ENCODE measurements at places on chromosomes 3 and 15.

- DNase-seq, result no peak
These were observed 297.0 kb upstream of the EPHA3 start for GRCh38 chr3:88810455-88810854.

- DNase-seq, result no peak
These were observed 739.7 kb upstream of the DPPA4 start for GRCh38 chr3:110077093-110077492.

DNA sequence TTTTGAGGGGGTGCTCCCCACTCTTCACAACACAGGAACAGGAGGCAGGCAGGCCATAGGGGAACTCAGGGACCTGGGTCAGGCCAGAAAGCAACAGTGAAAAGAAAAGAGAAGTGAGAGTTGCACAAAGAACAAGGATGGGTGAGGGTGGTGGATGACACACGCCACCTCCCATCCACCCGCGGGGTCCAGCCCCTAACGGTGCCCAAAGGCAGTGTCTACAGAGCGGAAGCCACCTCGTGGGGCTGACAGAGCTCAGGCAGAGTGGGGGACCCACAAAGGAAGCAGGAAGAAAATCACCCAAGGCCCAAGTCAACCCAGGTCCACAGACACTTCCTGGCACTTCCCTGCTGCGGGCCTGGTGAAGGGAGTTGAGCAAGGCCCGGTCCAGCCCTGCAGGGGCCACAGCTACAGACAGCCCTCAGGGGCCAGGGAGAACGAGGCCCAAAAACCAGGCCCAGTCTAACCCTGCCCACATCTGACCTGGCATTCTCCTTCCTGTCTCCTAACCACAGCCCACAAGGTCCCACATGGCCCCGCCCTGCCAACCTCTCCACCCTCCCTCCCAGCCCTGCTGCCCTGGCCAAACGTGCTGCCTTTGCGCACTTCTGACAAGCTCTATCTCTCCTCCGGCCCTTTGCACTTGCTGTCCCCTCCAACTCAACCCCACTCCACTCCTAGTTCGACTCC, 5.9 kb downstream of the NUP210 start:
- DNase-seq, result peak; percentile 81

DNA sequence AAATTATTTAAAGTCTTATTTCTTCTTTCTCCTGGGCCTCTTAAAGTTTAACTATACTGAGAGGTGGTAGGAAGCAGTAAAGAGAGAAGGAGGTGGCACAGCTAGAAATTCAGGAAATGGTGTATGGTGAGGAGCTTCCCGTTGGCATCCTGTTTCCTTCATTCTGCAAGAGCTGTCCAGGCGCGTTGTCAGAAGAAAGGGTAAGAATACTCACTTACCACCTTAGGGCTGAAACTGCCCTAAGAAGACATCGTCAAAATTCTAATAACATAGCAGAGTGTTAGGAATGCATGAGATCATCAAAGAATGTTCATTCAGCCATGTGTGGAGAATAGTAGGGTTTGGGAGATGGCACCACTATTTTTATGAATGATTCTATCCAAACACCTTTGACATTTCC, 699.6 kb downstream of the MCTP2 start:
- DNase-seq, result no peak

DNA sequence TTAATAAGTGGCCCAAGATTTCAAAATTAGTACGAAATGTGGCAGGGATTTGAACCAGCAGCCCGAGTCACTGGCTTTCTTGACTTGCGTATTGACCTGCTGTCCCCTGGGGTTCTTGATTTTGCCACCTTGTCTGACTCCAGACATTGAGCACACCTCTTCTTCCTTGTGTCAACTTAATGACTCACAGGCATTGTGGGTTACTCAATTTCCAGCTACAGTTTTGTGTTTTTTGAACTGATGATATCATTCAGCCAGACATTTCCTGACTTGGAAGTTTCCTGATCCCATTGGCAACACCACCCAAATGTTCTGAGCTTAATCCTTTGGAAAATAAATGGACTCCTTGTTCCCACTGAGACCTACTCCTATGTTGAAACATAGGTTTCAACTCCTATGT, 64.2 kb downstream of the MOBP start:
- DNase-seq, result no peak

GRCh38 chr3:43345246-43345645, 58.9 kb downstream of the SNRK start:
- no peak for DNase-seq

DNA sequence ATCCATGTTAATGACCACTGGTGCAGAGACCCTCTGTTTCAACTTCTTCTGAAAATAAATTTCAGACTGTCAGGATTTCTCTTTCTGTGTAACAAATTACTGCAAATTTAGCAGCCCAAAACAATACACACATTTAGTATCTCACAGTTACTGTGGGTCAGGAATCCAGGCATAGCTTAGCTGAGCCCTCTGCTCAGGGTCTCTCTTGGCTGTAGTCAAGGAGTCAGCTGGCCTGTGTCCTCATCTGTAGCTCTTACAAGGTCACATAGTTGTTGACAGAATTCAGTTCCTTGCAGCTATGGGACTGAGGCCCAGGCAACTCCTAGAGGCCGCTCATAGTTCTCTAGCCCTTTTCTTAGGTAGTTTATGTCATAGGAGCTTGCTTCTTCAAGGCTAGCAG, 51.9 kb downstream of the NKIRAS1 start:
- no peak for DNase-seq

GRCh38 chr3:11086856-11087255, 67.4 kb upstream of the HRH1 start:
- DNase-seq, result no peak

- DNase-seq, result no peak
These were observed 34.5 kb downstream of the KBTBD12 start for GRCh38 chr3:127949446-127950055.

DNA sequence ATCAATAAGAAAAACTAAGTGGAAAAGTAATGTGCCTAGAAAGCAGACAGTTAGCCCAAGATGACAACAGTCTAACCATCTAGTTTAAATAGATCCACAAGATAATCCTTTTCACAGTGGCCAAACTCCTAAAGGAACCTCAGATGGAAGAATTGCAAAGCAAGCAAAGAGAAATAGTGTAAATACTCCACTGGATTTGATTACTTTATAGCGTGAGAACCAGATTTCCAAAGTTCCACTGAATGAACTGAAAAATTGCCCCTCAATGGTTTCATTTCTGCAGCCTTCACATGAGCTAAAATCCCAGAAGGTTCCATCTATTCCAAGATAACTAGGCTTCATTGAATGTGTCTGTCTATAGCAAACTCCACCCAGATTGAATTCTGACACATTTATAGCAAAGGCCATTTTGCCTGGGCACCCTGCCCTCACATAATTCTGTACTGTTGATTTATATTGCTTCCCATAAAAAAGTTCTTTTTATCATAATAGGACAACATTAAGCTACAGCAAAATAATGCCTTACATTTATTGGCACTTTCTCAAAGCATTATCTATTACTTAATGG, 129.7 kb upstream of the THBS1 start:
- DNase-seq, result no peak

DNA sequence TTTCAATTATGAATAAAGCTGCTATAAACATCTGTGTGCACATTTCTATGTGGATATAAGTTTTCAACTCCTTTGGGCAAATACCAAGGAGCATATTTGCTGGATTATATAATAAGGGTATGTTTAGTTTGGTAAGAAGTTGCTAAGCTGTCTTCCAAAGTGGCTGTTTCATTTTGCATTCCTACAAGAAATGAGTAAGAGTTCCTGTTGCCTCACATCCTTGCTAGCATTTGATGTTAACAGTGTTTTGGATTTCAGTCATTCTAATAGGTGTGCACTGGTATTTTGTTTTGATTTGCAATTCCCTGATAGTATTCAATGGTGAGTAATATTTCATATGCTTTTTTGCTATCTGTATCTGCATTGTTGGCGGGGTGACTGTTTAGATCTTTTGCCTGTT, 120.7 kb upstream of the MDFIC2 start:
- no peak for DNase-seq

DNA sequence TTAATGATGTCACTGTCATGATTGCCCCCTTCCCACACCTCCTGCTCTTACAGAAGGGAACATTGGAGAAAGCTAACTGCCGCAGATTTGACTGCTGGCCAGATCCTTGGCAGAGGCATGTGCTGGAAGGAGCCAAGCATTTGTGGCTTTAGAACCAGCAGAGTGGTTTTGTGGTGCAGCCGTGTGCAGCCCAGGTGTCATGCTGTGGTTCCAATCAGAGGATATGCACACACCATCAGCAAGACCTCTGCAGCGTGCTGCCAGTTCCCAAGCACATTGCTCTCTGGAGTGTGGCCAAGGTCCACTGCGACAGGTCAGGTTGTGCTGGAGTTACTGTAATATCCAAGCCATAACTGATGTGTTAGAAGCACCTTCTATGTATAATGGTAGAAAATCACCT, 61.6 kb downstream of the OTOL1 start:
- DNase-seq, result peak; percentile 82

- no peak for DNase-seq
These were observed 552.5 kb upstream of the ROBO2 start for GRCh38 chr3:76487446-76487845.

DNA sequence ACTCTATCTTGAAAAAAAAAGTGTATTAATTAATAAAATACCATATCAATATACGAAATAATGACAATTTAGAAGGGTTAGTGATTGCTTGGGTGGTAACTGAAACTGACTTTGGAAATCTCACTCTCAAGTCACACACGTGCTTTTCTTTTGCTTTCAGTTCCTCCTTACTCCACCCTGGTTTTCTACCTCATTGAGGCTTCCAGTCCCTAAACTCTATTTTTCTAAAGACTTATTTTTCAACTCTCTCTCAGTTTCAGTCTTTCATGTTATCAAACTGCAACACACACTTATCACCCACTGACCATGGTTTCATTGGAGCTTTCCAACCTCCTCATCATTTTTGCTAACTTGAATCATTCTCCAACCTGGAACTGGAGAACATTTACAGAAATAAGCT, 23.5 kb downstream of the IL12A start:
- DNase-seq, result no peak

DNA sequence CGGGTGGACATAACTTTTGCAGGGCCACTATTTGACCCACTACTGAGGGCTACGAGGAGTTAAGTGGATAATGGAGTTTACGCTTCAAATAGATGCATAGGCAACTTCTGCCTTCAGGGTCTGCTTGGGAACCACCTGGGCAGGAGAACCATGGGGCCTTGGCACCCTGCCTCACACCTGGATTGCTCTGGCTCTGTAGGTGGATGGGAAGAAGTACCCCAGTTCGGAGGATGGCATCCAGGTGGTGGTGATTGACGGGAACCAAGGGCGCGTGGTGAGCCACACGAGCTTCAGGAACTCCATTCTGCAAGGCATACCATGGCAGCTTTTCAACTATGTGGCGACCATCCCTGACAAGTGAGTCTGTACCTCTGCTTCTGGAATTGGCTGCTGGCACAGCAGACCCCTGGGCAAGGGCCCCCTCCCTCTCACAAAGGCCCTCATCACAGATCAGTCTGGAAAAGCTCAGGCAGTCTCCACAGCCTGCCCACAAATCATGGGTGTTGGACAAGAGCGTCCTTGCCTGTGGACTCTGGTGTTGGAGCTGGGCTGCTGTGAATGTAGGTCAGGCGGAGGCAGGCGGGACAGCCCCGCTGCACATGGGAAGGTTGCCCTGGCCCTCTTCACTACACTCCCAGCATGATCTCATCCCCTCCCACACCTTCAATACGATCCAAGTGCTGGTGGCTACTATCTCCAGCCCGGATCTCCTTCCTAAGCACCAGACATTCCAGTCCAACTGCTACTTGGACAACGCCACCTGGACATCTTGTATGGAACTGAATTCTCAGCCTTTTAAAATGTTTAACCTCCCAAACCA, 46.7 kb downstream of the MESD start:
- no peak for DNase-seq

DNA sequence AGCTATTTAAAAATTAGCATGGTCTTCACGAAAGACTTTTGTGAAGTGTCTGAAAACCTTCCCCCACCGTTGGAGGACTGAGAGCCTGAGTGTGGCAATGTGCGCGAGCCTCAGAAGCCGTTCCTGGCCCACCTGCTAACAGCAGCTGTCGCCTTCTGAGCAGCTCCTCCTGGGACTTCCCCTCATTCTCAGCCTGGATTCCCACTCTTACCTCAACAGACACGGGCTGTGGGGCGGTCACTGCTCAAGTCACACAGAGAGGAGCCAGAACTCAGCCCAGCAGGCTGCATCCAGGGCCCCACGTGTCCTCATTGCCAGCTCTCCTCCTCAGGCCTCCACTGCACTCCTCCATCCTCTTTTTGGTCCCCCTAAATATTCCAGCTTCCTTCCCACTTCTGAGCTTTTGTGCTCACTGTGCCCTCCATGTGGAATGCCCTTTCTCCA, 7.8 kb downstream of the DNASE1L3 start:
- peak; percentile 69 for DNase-seq

GRCh38 chr15:100686021-100686724, 83.8 kb downstream of the ASB7 start:
- no peak for DNase-seq

GRCh38 chr3:106824856-106825255, 552.4 kb upstream of the CCDC54 start:
- DNase-seq, result peak; percentile 74

DNA sequence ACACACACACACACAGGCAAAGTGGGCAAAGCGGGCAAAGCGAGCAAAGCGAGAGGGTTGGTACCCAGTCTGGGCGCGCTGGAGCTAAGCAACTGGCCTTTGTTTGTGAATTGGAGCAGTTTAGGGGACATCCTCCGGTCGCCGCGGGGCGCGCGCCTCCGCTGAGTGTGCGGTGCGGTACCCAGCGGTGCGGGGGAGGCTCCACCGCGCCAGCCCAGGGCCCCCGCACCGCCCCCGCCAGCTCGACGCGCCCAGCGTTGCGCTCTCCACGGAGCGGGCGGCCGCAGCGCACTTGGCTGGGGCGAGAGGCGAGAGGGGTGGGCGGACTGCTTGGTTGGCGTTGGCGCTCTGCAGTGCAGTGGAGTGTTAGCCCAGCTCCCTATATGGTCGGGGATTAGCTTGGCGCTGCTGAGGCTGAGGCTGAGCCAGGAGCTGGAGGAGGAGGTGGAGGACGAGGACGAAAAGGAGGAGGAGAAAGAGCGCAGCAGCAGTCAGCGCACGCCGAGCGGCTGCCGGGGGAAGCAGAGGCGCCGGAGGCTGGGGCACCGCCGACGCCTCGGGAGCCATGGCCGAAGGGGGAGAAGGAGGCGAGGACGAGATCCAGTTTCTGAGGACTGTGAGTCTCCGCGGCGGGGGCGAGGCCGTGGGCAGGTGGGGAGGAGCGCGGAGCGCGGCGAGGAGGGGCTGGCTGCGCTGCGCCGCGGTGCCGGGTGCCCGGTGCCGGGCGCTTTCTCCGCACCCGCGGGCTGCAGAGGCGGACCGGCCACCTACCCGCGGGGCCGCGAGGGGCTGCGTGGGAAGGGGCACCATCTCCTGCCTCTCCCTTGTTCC, at the start of gene RYR3:
Gene RYR3 (plus strand): TSS at position 487 of the 831 bp plus-strand sequence. CDS start 79 bp downstream, at position 566.
- no peak for DNase-seq

GRCh38 chr15:80154336-80154735, 1.5 kb downstream of the FAH start:
- DNase-seq, result no peak

GRCh38 chr3:156973954-156974353, 147.8 kb downstream of the LEKR1 start:
- no peak for DNase-seq

DNA sequence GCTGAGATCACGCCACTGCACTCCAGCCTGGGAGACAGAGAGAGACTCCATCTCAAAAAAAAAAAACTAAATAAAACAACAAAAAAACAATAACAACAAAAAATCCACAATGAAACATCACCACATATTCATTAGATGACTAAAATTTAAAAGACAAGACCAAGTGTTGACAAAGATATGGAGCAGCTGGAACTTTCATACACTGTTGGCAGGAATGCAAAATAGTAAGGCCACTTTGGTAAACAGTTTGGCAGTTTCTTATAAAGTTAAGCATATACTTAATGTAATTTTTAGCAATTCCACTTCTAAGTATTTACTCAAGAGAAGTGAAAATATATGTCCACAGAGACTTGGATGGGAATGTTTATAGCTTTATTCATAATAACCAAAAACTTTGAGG, 43.2 kb downstream of the RBP2 start:
- no peak for DNase-seq
